ENCODE measurements at places on chromosomes 7 and 10. TPM values are rescaled to one million over a fixed set of nuclear protein-coding genes. Genes with fewer than 3 reads are reported as not detected.

Gene MYL10
- total RNA-seq: not detected

Gene LRRD1
- not detected for total RNA-seq

Gene FANK1
- 0.37 TPM for total RNA-seq

Gene CCDC3
- total RNA-seq: not detected

Gene SLC18A3
- not detected for total RNA-seq

Gene SH2D4B
- 0.10 TPM for total RNA-seq

Gene TMEM213
- total RNA-seq: 0.36 TPM

Gene CCDC146
- total RNA-seq: 14.5 TPM

Gene DOCK4
- total RNA-seq: 2.0 TPM

Gene MTURN
- total RNA-seq: 29.9 TPM

Gene POLR2J3
- 118 TPM for total RNA-seq

Gene EGR2
- total RNA-seq: 2.7 TPM

Gene SPDYE6
- not detected for total RNA-seq

Gene AQP1
- 0.37 TPM for total RNA-seq

Gene OGDHL
- not detected for total RNA-seq

Gene H2BK1
- total RNA-seq: 1.8 TPM

Gene SLC16A9
- total RNA-seq: 1.5 TPM

Gene DCLRE1A
- 2.8 TPM for total RNA-seq

Gene LRRN3
- total RNA-seq: 7.6 TPM

Gene CHST15
- 43.3 TPM for total RNA-seq

Gene TMEM225B
- total RNA-seq: 0.86 TPM
